Stimulated activated naive CD8-positive, alpha-beta T cell treated with anti-CD3 and anti-CD28 coated beads, Interleukin-15, Interleukin-2, amounts not matched to agents 100 U/mL and 50 U/mL, for 24 hours (primary cell): ENCODE measurements at places on chromosomes 4 and X.

- no peak for DNase-seq
Measured at GRCh38 chrX:134431894-134432293, 28.1 kb upstream of the HPRT1 start.

DNA sequence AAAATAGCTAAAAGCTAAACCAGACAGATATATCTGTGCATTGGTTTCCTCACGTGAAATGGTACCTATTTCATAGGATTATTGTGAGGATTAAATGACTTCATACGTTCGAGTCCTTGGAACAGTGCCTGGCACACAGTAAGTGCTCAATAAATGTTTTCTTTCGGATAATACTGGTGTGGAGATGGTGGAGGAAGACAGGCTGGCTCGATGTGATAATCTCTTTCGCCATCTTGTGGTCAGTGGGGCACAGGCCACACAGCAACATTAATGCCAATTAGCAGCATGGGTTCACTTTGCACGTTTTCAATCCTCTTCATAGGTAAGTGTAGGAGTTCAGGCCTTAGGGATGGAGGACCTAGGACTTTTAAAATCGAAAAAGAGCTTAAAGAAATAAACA, 9.3 kb downstream of the PAGE4 start:
- no peak for DNase-seq

- DNase-seq = no peak
Measured at GRCh38 chr4:74446896-74447295, 2.0 kb downstream of the AREG start.

DNA sequence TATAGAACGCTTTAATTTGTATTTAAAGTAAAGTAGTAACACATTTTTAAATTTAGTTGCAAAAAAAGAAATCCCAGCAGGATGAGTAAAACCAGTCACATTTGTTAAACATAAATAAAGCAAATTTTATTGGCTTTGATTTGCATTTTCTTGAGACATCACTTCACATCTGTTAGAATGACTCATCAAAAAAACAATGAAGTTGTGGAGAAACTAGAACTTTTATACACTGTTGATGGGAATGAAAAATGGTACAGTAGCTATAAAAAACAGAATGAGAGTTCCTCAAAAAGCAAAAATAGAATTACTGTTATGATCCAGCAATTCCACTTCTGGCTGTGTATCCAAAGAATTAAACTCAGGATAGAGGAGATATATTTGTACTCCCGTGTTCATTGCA, 454.0 kb upstream of the KLHL4 start:
- DNase-seq = no peak

- DNase-seq = no peak
Measured at GRCh38 chr4:84503495-84504437, 4.7 kb upstream of the NKX6-1 start.
